ENCODE measurements at places on chromosomes 16 and 17.

DNA sequence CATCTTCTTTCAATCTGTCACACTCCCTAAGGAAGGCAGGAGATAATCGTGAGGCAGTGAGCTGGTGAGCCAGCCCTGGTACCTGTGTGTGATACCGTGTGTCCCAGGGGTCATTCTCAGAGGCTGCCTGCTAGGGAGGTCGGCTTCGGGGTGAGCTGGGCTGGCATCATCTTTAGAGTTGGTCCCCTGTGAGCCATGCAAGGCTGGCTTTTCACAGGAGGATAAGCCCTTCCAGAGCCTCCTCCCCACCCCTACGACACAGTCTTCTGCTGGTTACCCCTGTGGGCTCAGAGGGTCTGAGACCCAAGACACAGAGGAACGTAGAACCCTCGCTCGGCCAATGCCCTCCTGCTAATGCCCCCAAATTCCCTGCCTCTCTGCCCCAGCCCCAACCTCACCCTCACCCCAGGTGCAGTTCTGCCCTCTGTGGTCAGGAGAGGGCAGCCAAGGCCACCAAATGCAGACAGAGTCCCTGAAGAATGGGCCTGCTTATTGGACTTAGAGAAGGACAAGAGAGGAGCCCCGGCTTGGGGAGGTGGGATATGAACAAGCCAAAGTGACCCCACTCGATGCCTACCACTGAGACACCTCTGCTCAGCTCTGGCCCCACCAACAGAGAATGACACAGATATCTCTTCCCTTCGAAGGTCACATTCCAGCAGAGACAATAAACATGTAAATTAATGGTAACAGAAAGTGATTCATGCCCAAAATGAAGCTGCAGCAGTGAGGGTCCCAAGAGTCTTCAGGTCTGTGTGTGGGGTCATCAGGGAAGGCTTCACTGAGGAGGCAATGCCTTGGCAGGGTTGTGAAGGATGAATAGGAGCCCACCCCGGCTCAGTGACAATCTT is 80.8 kb upstream of the CCL1 start:
- no peak for DNase-seq

DNA sequence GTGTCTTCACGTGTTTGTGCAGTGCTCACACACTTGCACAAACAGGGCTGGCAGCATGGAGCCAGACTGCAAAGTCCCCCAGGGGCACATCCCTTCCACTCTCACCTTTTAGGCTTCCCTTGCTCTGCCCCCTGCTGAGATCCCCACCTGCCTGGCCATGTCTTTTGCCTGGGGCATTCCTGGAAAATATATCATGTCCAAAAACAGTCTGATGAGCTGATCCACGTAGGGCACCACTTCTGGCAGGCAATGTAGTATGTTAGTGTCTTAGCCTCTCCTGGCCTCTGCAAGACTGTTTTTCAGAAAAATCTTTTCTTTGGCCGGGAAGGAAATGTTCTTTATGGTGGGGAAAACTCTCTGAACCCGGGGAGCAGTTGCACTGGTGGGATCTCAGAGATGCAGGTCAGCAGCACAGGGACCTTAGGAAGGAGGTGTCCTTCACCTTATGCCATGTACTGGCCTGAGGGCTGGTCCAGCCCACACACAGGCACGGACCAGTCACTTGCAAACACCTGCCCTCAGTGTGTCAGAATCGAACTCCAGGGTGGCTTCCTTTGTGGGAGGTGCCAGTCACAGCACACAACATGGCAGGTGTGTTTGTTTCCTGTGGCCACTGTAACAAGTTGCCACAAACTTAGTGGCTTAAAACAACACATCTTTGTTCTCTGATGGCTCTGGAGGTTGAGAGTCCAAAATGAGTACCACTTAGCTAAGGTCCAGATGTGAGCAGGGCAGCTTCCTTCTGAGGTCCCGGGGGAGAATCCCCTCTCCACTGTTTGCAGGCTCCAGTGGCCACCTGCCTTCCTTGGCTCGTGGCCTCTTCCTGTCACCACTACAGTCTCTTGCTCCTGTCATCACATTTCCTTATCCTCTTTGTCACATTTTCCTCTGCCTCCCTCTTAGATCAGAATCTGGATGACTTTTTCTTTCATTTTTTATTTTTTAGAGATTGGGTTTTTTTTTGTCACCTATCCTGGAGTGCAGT is 46.6 kb downstream of the MPRIP start:
- no peak for DNase-seq

DNA sequence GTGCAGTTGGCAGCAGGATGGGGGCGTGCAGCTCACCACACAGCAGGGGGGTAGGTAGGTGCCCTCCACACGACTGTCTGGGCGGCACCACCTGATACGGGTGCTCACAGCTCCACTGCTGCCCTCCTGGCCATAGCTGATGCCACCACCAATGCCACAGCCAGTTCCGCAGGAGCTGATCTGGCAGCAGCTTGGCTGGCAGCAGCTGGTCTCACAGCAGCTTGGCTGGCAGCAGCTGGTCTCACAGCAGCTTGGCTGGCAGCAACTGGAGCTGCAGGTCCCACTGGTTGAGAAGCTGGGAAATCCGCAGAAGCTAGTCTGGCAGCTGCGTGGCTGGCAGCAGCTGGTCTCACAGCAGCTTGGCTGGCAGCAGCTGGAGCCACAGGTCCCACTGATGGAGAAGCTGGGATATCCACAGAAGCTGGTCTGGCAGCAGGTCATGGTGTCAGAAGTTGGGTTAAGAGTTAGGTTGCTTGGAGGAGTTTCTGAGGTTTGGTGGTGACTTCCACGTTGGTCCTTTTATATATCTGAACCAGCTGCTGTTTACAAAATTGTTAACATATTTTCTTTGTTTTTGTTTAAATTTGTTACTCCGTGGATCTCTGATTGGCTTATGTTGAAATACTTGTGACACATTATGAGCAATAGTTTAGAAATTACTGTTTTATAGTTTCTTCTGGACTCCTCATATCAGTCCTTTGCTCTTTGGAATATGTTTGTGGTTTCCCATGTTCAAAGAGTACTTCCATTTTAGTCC is at the start of gene KRTAP1-5:
TSS of gene KRTAP1-5 (minus strand) at position 494 of the 757 bp plus-strand sequence. CDS start at position 441, 53 bp downstream.
- DNase-seq, result no peak

- DNase-seq, result no peak
These were observed 133.6 kb downstream of the BANP start for GRCh38 chr16:88084881-88085280.

DNA sequence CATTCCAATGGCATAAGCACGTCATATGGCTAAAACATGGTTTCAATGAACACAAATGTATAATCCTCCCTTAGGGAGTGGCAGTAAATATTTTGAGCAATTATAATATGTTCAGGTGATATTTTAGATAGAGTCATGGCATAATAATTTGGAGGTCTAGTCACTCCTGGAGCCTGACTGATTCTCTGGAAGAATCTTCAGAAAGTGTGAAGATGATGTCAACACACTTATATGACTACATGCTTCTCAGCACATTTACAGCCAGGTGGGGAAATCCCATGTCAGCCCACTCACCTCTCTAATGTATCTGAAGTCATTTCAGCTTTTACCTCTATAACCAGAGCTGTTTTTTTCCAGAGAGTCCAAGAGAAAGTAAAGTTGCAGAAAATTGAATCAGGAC is 474.8 kb downstream of the SHISA9 start:
- DNase-seq, result no peak

DNA sequence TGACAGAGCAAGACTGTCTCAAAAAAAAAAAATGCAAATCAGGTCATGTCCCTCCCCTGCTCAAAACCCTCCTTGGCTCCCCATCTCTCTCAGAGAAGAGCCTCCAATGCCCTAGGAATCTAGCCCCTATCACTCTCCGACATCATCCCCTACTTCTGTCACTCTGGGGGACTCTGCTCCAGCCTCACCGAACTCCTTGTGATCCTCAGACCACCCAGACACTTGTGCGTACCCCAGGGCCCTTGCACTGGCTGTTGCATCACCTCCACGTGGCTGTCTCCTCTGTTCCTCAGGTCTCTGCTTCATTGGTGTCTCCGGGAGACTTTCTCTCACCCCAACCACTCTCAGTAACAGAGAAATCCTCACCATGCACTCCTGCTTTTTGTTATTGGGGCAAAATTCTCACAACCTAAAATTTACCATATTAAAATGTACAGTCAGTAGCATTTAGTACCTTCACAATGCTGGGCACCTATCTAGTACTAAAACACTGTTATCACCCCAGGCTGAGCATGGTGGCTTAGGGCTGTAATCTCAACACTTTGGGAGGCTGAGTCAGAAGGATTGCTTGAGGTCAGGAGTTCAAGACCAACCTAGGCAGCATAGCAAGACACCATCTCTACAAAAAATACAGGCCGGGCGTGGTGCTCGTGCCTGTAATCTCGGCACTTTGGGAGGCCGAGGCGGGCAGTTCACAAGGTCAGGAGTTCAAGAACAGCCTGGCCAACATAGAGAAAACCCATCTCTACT is 15.2 kb downstream of the PLA2G10 start:
- no peak for DNase-seq

- DNase-seq, result no peak
These were observed 25.9 kb downstream of the LPCAT2 start for GRCh38 chr16:55534756-55535155.

All from activated CD4-positive, alpha-beta T cell treated with anti-CD3 and anti-CD28 coated beads, Interleukin-2, amount 50 U/mL, for 24 hours (primary cell).